Retina (tissue), 1 donor: ENCODE measurements at places on chromosomes 1 and 21.

- no peak for DNase-seq
These were observed 16.7 kb downstream of the SOAT1 start for GRCh38 chr1:179310291-179310690.

DNA sequence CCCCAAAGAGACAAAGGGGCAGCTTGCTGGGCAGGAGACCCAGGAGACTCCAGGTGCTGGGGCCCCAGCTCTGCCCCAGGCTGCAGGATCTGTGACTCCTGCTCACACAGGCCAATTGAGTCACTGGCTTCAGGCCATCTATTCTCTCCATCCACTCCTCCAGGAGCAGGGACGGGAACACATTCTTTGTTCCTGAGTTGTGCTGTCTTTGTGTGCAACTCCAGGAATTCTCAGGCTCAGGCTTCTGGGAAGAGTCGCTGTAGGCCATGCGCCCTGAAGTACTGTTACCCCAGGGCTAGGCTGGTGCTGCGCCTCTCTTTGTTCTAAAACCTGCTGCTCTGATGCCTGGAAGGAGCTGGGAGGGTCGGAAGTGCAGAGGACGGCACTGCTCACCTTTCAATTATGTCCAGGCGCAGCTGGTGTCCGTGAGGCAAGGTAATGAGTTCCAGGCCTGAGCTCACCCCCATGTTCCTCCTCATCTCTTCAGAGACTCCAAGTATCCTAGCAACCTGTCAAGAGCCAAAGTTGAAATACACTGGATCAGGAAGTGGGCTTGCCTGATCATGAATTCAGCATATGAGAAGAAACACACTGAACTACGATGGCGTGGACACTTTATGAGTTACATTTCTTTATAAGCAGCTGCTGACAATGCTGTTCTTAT, 105.9 kb downstream of the BCAR3 start:
- no peak for DNase-seq

- no peak for DNase-seq
These were observed 471 bp upstream of the ADPRS start for GRCh38 chr1:36088265-36088576.

DNA sequence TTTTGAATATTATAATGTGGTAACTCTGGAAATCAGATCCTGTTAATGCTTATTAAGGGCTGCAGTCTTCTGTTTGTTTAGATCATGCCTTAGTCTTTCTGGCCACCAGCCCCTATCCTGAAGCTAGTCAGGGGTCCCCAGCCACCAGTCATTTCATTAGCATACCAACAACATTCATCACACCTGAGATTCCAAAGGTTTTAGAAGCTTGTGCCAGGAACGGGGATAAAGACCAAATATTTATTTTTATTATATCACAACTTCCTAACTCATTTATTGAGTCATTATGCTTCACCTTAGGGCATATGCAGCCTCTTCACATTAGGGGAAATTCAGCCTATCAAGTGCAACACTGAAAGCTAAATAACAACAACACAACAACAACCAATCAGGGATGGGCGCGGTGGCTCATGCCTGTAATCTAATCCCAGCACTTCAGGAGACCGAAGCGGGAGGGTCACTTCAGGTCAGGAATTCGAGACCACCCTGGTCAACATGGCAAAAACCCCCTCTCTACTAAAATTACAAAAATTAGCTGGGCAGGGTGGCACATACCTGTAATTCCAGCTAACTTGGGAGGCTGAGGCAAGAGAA, 2.9 kb upstream of the PSEN2 start:
- DNase-seq, result no peak

DNA sequence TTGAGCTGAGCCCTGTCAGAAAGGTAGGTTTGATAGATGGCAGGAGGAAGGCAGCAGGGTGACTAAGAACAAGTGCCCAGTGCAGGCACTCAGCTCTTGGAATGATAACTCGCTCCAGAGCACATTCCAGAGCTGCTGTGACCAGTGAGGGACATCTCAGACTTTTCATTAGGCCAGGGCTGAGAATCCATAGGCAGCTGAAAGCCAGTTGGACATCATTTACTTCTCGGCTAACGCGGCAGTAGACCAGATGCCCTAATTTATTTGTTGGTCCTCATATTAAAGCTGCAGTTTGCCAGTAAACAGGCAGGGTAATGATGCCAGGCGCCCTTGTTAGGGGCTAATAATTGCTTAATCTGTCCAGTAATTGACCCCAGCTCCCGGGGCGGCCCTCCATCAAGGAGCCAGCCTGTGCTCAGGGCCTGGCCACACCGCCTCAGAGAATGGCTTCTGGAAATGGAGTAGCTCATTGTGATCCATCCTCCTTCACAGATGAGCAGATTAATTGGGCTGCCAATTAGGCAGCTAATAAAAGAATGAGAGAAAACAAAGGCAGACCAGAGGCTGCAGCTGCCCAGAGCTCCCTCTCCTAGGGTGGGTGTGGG, 122.0 kb downstream of the BEND5 start:
- peak; percentile 89 for DNase-seq

- DNase-seq, result no peak
These were observed 39.7 kb downstream of the DDX20 start for GRCh38 chr1:111795401-111795800.
